Epithelial cell of proximal tubule (primary cell): ENCODE measurements at places on chromosomes 13 and 19. TPM values are rescaled to one million over a fixed set of nuclear protein-coding genes. Genes with fewer than 3 reads are reported as not detected.

GRCh38 chr13:22738357-22738756 is 442.4 kb upstream of the SGCG start:
- DNase-seq: no peak

GRCh38 chr13:51785712-51786424 is 18.1 kb downstream of the DHRS12 start:
- DNase-seq: no peak

DNA sequence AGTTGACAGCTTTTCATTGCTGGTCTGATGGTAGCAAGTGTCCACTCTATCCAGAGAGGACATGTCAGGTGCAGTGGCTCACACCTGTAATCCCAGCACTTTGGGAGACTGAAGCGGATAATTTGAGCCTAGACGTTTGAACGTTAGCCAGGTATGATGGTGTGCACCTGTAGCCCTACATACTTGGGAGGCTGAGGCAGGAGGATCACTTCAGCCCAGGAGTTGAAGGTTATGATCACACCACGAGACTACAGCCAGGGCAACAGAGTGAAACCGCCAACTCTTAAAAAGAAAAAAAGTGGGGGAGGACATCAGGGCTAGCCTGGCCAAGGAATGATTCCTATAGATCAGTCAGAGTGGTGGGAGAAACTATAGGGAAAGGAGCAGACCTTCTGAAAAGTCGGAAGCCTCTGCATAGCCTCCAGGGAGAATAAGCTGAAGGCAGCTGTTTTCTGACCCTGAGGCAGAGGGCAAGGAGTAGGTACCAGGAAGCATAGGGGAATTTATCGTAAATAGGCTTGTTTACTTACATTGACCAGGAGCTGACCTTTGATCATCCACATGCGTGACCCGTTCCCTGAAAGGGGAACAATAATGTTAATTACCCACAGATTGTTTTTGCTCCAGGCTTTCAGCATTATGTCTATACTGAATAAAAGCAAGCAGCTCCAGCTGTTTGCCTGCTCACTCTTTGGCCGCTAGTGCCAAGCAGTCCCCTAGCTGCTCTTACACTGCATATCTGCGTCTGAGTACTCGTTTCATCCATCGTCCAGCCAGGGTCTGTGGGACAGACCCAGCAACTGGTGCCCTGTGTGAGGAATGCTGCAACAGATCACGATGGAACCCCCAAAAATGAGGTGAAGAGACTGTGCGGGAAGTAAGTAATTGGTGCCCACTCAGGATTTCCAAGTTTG is 161.6 kb downstream of the RNF17 start:
- no peak for DNase-seq

CD79A gene
- not detected in 2 replicates for total RNA-seq

ZNF813 gene
- 2.6 and 4.6 TPM in 2 replicates for total RNA-seq
